Fibroblast of upper back skin (primary cell): ENCODE measurements at places on chromosomes 5 and 9.

DNA sequence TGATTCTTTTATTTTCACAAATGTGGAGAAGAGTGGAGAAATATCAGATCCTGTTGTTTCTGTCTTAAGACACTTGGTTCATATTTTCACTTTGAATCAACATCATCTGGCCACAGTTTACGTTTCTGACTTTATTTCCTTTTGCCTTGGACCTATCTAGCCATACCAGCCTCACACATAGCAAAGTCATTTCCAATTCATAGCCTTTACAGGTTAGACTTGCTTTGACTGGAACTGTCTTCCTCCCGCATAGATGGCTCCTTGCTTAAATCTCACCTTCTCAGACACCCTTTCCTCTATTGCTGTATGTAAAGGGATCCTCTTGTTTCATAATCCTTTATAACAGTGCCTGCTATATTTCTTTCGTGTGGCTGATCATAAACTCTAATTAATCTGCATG is 297.8 kb downstream of the SH3GL2 start:
- no peak for DNase-seq

- no peak for DNase-seq
These were observed 256.5 kb downstream of the SEC61B start for GRCh38 chr9:99478469-99479027.

DNA sequence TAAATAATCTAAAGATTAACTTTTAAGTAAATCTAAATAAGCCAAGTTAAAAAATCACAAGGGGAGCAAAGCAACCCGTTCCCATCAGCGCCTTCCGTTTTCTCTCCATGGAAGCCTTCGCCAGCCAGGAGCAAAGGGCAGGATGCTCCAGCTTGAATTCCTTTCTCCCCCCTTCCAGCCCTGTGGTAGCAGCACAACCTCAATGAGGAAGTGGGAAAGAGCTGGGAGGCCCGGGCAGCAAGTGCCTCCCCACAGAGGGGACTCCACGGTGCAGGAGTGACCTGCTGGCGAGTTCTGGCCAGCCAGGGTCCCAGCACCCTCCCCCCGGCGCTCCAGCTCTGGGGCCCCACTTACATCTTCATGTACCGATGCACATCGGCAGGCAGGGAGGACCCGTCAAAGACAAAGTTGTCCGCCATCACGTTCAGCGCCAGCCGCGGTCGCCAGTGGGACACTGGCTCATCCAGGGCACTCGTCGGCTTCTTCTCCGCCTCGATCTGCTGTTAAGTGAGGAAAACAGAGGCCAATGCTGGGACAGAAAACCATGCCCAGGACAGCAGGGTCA is 6.3 kb downstream of the CLPTM1L start:
- no peak for DNase-seq

DNA sequence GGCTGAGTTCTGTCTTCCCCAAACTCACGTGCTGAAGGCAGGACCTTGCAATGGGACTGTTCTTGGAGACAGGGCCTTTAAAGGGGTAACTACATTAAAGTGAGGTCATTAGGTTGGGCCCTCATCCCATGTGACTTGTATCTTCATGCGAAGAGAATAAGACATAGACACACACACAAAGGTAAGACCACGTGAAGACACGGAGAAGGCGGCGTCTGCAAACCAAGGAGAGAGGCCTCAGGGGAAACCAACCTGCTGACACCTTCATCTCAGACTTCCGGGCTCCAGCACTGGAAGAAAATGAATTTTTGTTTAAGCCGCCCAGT is 50.7 kb upstream of the KCNMB1 start:
- no peak for DNase-seq

- DNase-seq: peak; percentile 99
These were observed 2.5 kb upstream of the ST6GALNAC4 start for GRCh38 chr9:127919253-127919815.
